ENCODE measurements at places on chromosomes 13 and 19.

GRCh38 chr19:40610396-40611064 lies 9.4 kb downstream of the LTBP4 start:
- DNase-seq: peak; percentile 90

GRCh38 chr19:30652751-30653150 lies 280.6 kb downstream of the ZNF536 start:
- DNase-seq: no peak

- DNase-seq: no peak
These were observed 102.5 kb downstream of the URI1 start for GRCh38 chr19:30044273-30045248.

GRCh38 chr19:44280916-44281315 lies 21.2 kb downstream of the ZNF233 start:
- DNase-seq: no peak

DNA sequence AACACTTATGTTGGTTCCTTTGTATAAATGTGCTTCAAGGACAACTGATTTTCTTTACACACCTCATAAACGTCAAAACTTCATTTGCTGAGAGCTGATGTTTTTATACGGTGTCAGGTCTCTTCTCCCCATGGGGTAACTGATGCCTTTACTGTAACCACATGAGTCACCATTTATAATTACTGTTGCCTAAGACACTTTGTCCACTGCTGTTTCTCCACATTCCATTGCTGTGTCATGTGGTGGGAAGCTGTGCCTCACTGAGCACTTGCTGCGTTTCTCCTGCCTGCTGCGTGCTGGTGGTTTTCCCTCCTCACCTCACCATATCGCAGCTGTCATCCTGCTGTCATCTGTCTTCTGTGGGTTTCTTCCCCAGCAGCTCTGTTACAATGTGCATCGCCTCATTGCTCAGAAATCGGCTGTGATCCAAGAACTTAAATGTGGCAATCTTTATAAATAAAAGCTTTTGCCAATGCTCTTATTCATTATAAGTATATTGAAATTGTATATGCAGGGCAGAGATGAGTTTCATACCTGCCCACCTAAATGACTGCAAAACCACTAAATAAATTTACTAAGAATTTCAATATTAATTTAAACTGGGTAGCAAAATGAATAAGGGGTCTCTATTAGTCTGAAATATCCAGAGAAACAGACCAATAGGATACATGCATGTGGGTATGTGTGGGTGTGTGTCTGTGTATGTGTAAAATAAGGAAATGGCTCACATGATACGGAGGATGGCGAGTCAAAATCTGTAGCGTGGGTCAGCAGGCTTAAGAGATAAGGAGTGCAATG lies 547.0 kb upstream of the SLITRK5 start:
- no peak for DNase-seq

DNA sequence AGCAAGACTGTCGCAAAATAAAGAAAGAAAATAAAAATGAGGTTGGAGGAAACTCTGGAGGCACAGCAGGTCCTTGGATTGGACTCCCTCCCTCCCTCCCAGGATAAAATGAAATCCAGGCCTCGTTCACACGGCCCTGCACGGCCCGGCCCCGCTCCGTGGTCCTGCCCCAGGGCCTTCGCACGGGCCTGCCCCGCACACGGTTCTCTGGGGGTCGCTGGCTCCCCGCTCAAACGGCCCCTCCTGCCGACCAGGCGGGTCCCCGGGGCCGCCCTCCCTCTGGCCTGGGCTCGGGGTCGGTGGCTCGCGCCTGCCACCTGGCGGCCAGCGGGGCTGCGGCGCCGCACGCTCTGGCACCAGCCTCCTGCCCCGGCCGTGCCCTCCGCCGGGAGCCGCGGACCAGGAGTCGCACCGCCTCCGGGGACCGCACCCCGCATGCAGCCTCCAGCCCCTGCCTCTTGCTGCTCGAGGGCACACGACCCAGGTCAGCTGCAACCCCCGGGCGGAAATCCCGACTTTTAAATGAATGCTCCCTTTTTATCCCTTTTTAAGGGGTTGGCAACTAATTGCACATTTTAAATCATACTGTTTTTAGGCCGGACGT lies 1.5 kb upstream of the WDR18 start:
- DNase-seq: peak; percentile 98

DNA sequence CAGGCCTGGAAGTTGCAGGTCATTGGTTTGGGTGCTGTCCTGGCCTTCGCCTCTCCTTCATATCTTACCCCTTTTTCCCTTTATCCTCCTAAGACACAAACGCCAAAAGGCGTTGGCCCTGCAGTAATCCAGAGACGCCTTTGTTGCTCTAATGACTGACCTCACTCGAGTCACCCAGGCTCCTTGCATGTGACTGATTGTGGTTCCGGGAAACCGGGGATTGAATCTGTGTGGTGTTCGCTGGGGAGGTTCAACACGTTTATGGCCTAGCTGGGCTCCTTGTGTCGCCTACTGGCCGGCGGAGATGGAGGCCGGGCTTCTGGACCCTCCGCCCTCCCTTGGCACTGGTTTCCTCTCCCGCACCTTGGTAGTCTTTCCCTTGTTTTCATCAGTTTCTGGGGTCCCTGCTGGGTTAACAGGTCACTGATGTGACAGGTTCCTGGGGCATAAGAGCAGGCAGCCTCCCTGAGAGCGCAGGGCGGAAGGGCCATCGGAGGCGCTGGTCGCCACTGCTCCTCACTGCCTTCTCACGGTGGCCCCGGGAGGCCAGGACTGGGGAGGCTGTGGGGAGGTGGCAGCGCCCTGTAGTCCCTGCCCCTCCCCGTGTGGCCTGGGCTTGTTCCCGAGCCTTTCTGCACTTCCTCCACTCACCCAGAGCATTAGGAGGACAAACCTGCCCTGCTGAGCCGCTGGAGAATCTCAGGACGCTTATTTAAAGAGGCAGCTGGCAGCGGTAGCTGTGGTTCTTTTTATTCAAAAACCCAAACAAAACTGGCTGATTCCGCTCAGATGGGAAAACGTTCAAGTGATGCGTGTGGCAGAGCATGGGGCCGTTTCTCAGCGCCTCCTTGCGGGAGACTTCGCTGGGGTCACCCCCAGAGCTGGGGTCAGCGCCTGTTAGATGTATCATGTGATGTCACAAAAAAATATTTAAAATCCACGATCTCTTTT lies 18.1 kb upstream of the NDUFS7 start:
- no peak for DNase-seq

- DNase-seq: no peak
These were observed 2.6 kb upstream of the SIGLEC7 start for GRCh38 chr19:51139299-51140014.

Measured in SK-N-SH (cell line).